ENCODE measurements at places on chromosomes 2 and 18. TPM values are rescaled to one million over a fixed set of nuclear protein-coding genes. Genes with fewer than 3 reads are reported as not detected.

The DNER gene
- not detected for total RNA-seq

The TMEM163 gene
- total RNA-seq: 0.12 TPM

The RAB27B gene
- 0.19 TPM for total RNA-seq

The FOXI3 gene
- total RNA-seq: not detected

The RTP5 gene
- total RNA-seq: 0.12 TPM

The AQP12B gene
- total RNA-seq: not detected

The KYNU gene
- total RNA-seq: 0.14 TPM

The CLEC4F gene
- not detected for total RNA-seq

The ALPP gene
- total RNA-seq: not detected

The STARD6 gene
- not detected for total RNA-seq

The ESPNL gene
- 0.07 TPM for total RNA-seq

The FAM124B gene
- total RNA-seq: 0.32 TPM
